ENCODE measurements at places on chromosomes 3 and 15. TPM values are rescaled to one million over a fixed set of nuclear protein-coding genes. Genes with fewer than 3 reads are reported as not detected.

Gene COL6A5
- under 0.01 TPM for total RNA-seq

Gene MASP1
- 25.5 TPM for total RNA-seq

Gene EPB42
- total RNA-seq: not detected

Gene IL5RA
- total RNA-seq: not detected

Gene PSTPIP1
- total RNA-seq: not detected

Gene CHRD
- total RNA-seq: 0.55 TPM

Gene ATP2B2
- total RNA-seq: not detected

Gene COL8A1
- total RNA-seq: 197 TPM

Gene ECE2
- total RNA-seq: not detected

Gene KPNA4
- 34.4 TPM for total RNA-seq

Gene ARGFX
- not detected for total RNA-seq

Gene MESP1
- total RNA-seq: under 0.01 TPM

Gene UROC1
- total RNA-seq: not detected

Gene NCBP2
- 101 TPM for total RNA-seq

Gene MKRN2OS
- not detected for total RNA-seq

Gene RNF111
- total RNA-seq: 29.8 TPM

Gene ITGA11
- total RNA-seq: 52.5 TPM

Gene CAMKV
- total RNA-seq: not detected

Gene SLC22A14
- 0.59 TPM for total RNA-seq

Gene TMOD2
- total RNA-seq: 13.8 TPM

Gene ZKSCAN7
- total RNA-seq: 8.6 TPM
